GM12878 (cell line): ENCODE measurements at places on chromosomes 12 and 14. TPM values are rescaled to one million over a fixed set of nuclear protein-coding genes. Genes with fewer than 3 reads are reported as not detected.

The TRPV4 gene
- not detected in 2 replicates for polyA plus RNA-seq

The KRT83 gene
- polyA plus RNA-seq, result not detected in 2 replicates

The OR4K1 gene
- polyA plus RNA-seq, result not detected in 2 replicates

The MARK3 gene
- polyA plus RNA-seq, result 31.0 and 36.4 TPM in 2 replicates

The NEUROD4 gene
- 0.05 TPM in 1 of 2 replicates, not detected in the other for polyA plus RNA-seq

The AICDA gene
- polyA plus RNA-seq, result 19.1 and 24.9 TPM in 2 replicates

The NR1H4 gene
- polyA plus RNA-seq, result not detected in 2 replicates

The ANG gene
- 2.0 and 2.5 TPM in 2 replicates for polyA plus RNA-seq

The ZDHHC22 gene
- polyA plus RNA-seq, result 0.06 TPM in 1 of 2 replicates, not detected in the other

The ART4 gene
- not detected in 2 replicates for polyA plus RNA-seq

The KRT86 gene
- polyA plus RNA-seq, result 0.11 and 0.12 TPM in 2 replicates

The HPD gene
- not detected in 2 replicates for polyA plus RNA-seq

The TRMT61A gene
- 21.9 TPM in 2 replicates for polyA plus RNA-seq

The NDRG2 gene
- not detected in 2 replicates for polyA plus RNA-seq

The FGF6 gene
- polyA plus RNA-seq, result not detected in 2 replicates

The HIGD1C gene
- polyA plus RNA-seq, result not detected in 2 replicates

- no peak for DNase-seq
Measured at GRCh38 chr14:45558183-45558582, 305.2 kb upstream of the MIS18BP1 start.

- DNase-seq, result peak; percentile 15
Measured at GRCh38 chr14:24798911-24799462, 165.0 kb upstream of the GZMB start.

- DNase-seq, result no peak
Measured at GRCh38 chr12:43022838-43023237, 433.3 kb upstream of the PRICKLE1 start.

- no peak for DNase-seq
Measured at GRCh38 chr14:55936691-55937090, 181.5 kb upstream of the PELI2 start.

GRCh38 chr14:30158299-30158698, 230.7 kb upstream of the PRKD1 start:
- no peak for DNase-seq

DNA sequence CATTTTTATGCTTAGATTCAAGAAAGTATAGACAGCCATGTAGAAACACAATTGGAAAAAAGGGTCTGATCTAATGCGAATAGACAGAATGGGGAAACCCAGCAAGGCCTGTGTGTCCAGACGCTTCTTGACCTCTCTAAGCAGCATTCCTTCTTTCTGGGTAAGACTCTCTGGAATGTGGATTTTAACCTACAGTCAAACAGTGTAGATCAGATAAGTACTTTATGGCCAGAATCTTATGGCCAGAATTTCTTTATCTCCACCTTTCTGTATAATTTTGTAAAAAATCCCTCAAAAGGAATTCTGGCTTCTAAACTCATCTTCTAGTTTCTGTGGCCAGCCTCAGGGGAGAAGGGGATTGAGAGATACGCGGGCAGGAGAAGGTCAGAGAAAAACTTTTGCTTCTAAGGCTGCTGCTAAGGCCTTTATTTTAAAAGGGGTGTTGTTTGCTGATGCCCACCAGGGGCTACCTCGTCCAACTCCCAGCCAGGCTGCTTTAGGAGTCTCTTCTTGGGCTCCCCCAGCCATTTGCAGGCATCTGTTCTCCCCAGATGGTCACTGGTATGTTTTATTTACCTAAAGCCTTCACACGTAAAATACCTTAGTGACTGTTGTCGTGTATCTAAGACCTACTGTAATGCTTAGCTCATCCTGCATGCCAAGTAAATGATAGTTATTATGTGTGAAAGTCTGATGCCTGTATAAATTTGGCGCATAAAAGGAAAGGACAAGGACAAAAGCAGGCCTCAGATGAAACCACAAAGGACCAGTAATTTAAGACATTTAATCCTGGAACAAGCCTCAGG, 68.4 kb downstream of the ANO6 start:
- DNase-seq, result no peak

DNA sequence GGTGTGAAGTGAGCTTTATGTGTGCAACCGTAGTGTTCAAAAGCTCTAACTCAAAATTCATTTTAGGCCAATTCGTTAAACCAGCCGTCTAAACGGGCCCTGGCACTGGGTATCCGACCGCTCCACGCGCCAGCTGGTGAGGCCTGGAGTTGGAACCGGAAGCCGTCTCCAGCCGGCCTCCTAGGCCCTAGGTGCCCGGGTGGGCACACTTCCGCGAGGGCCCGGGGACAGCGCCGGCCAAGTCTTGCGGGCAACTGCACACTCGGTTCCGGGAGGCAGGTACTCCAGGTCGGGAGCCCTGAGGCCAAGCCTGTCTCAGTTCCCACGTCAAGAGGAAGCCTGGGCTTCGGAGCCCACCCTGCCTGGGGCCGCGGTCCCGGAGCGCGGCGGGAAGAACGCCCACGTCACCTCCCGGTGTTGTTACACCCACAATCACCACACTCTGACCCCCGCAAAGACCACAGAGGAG, 16.2 kb downstream of the OTX2 start:
- no peak for DNase-seq

- DNase-seq, result no peak
Measured at GRCh38 chr12:33602515-33602914, 162.9 kb upstream of the SYT10 start.

GRCh38 chr14:74705613-74706500, 7.0 kb downstream of the AREL1 start:
- DNase-seq, result no peak

GRCh38 chr12:98439471-98439951, 75.9 kb upstream of the TMPO start:
- DNase-seq, result no peak

DNA sequence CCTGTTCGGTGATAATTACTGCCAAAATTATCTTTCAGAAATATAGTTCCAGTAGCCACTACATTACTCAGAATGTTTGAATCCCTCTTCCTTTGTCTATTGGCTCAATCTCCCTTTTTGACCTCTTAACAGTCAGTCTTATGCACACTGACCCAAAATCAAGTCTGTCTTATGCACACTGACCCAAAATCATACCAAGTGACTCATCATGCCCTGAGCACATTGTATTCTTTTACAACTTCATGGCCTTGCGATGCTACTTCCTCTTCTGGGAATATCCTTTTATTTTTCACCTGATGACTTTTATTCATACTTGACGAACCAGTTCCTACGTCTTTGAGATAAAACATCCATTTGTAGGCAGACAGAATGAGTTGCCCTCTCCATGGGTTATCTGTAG, 182.3 kb downstream of the NPAS3 start:
- no peak for DNase-seq

GRCh38 chr12:94622475-94622874, 27.9 kb downstream of the TMCC3 start:
- DNase-seq, result no peak

DNA sequence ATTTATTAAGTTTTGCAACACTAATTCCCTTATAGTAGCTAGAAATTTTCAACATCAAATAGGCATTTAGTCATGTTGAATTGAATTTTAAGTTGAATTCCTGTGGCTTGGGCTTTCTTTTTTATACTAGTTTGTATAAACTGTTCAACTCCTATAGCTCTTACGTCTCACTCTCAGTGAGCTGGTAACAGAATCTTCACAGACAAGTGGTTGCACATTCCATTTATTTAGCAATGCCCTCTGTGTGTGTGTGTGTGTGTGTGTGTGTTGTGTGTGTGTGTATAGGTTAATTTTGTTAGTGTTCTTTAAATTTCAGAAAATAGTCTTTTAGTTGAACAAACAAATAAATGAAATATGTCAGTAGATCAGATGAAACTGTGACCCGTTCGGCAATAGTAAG, 425.0 kb downstream of the NPAS3 start:
- no peak for DNase-seq

GRCh38 chr12:93773122-93773871, 96.1 kb downstream of the CRADD start:
- DNase-seq, result no peak

- no peak for DNase-seq
Measured at GRCh38 chr12:95733141-95733825, 57.3 kb downstream of the NTN4 start.

DNA sequence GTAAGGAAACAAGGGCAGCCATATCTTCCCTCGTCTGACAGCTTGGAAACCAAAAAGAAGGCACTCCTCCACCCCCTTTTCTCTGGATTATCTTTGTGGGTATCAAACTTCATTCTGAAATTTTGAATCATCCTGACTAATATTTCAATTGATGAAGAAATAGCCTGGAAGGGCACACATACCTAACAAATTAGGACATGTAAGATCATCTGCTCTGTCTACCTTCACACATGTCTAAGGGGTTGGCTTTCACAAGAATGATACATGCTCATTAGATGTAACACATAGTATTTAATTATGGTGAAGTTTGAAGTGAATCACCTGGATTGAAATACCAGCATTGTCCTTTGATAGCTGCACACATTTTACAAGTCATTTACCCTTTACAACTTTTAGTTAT, 348.1 kb upstream of the RPL10L start:
- no peak for DNase-seq

- DNase-seq, result no peak
Measured at GRCh38 chr14:77076113-77076631, 21.9 kb upstream of the CIPC start.

GRCh38 chr14:53606203-53606602, 350.4 kb downstream of the BMP4 start:
- no peak for DNase-seq

- no peak for DNase-seq
Measured at GRCh38 chr14:99245564-99246511, 26.2 kb downstream of the BCL11B start.

- DNase-seq, result no peak
Measured at GRCh38 chr12:125122668-125123067, 57.4 kb downstream of the AACS start.

- DNase-seq, result no peak
Measured at GRCh38 chr12:94815958-94816357, 165.6 kb upstream of the TMCC3 start.

GRCh38 chr14:90692061-90692460, 124.2 kb downstream of the TTC7B start:
- DNase-seq, result no peak

GRCh38 chr12:28191051-28192048, 1.1 kb downstream of the CCDC91 start:
- no peak for DNase-seq

GRCh38 chr14:99024926-99025325, 247.1 kb downstream of the BCL11B start:
- no peak for DNase-seq

GRCh38 chr12:71195338-71195896, 37.6 kb upstream of the TSPAN8 start:
- no peak for DNase-seq

GRCh38 chr14:74917646-74918081, 5.4 kb downstream of the RPS6KL1 start:
- no peak for DNase-seq

DNA sequence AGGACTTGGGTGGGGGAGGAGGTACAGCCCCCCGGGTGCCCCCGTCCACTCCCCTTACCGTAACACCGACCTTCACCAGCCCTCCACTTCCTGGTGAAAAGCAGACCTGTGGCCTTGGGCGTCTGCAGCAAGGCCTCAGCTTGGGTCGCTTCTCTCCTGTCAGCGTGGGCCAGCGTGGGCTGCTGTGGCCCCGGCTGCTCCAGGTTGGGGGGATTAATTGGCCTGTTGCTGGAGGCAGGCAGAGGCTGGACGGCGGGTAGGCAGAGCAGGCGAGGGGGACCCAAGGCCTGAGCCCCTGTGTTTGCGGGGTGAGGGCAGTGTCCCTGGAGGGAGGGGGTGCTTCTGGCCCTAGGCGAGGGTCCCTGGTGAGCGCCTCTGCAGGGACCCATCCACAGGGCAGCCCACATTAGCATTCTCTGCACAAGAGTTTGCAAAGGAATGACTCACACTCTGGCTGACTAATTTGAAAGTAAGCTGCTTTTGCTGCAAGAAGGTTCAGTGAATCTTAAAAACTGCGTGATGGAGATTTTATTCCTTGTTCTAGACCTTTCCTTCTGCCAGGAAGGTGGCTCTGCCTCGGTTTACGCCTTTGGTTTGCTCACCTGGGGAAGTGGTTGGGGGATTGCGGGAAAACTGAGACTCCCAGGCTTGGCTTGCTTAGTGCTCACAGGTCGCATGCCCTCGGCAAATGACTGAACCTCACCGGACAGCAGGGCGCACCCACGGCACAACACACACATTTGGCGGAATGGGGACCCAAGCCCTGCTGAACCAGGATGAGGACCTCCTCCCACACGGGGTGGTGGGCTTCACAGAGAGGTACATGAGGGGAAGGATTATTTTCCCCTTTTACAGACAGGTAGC, 37.9 kb upstream of the DLK1 start:
- no peak for DNase-seq

- DNase-seq, result no peak
Measured at GRCh38 chr12:130436741-130437501, 99.2 kb downstream of the PIWIL1 start.

GRCh38 chr12:20097626-20098025, 270.7 kb upstream of the PDE3A start:
- peak; percentile 28 for DNase-seq

GRCh38 chr14:58288106-58288792, 10.1 kb upstream of the ARID4A start:
- DNase-seq, result no peak

DNA sequence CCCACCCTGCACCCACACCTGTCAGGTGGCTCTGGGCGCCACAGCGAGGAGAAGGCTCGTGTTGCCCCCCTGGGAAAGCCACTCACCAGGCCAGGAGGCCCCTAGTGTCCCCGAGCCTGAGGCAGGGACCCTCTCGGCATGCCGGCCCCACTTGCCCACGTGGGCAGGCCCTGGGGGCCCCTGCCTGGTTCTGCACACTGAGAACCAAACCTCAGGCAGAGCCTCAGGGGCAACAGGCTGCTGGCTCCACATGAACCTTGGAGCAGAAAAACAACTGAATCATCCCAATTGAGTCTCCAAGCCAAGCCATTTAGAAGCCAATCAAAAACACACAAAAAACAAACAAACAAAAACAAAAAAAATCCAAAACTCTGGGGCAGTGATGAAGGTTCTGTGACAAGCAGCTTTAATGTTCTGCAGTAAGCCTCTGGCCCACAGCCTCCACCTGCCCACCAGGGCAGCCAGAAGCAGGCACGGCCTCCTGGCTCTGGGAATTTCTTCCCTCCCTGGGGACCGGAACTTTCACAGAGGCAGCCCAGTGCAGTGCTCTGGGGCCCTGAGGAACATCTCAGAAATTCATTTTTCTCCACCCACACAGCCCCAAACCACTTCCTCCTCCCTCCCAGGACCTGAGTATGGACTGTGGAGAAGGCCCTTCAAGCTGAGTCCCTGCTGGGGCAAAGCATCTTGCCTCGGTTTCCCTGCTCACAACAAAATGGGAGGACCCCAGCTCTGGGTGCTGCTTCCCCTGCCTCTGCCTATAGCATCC, 90.2 kb downstream of the CHGA start:
- no peak for DNase-seq
